ENCODE measurements at places on chromosomes 6 and 20.

DNA sequence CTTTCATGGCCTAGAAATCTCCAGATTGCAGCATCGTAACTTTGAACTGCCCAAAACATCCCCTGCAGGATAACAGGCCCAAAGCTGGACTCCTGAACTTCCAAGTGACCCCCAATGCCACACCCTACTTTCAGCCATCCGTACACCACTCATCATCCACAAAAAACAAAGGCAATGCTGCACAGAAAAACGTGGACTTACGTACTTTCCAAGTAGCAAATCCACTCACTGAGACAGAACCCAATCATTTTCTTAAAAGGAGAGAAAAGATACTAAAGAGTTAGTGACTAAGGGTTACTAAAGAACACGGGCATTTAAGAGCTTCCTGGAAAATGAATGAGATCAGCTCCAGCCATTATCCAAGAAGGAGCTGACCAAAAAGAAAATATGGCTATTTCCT is 211.0 kb downstream of the WDR27 start:
- no peaks in the 10 kb centered on the region for H3K27me3 ChIP-seq
- no peak overlapping the region for H3K4me3 ChIP-seq
- H3K27ac ChIP-seq: peak overlapping the region; percentile 27
- H3K4me1 ChIP-seq: peaks cover 21% of the 10 kb centered on the region
- H3K36me3 ChIP-seq: no peaks in the 10 kb centered on the region
- DNase-seq: no peak

- H3K4me1 ChIP-seq: no peaks in the 10 kb centered on the region
- H3K4me3 ChIP-seq: no peak overlapping the region
- H3K27ac ChIP-seq: no peak overlapping the region
- no peaks in the 10 kb centered on the region for H3K36me3 ChIP-seq
- no peaks in the 10 kb centered on the region for H3K27me3 ChIP-seq
- DNase-seq: no peak
Observed at GRCh38 chr6:130288065-130288464, 65.3 kb upstream of the SAMD3 start.

DNA sequence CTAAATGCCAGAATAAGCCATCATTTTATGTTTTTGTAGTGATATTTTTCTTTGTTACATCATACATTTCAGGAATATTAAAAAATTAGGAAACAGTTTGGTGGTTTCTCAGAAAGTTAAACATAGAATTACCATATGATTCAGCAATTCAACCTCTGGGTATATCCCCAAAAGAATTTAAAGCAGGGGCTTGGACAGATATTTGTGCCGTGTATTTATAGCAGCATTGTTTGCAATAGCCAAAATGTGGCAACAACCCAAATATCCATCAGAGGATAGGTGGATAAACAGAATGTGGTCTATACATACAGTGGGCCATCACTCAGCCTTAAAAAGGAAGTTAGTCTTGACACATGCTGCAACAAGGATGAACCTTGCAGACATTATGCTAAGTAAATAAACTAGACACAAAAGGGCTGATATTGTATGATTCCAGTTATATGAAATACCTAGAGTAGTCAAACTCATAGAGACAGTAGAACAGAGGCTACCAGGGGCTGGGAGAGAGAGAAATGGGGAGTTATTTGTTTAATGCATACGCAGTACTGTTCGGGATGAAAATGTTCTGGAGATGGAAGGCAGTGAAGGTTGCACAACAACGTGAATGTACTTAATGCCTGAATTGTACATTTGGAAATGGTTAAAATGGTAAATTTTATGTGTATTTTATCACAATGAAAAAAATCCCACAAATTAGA is 18.9 kb upstream of the TRAF3IP2 start:
- H3K36me3 ChIP-seq: no peaks in the 10 kb centered on the region
- H3K4me3 ChIP-seq: no peak overlapping the region
- no peaks in the 10 kb centered on the region for H3K27me3 ChIP-seq
- no peak for DNase-seq

- H3K27me3 ChIP-seq: no peaks in the 10 kb centered on the region
- H3K4me3 ChIP-seq: no peak overlapping the region
- no peaks in the 10 kb centered on the region for H3K36me3 ChIP-seq
- no peak for DNase-seq
- no peak overlapping the region for H3K27ac ChIP-seq
- no peaks in the 10 kb centered on the region for H3K4me1 ChIP-seq
Observed at GRCh38 chr6:110055387-110055735, 77.2 kb downstream of the GPR6 start.

DNA sequence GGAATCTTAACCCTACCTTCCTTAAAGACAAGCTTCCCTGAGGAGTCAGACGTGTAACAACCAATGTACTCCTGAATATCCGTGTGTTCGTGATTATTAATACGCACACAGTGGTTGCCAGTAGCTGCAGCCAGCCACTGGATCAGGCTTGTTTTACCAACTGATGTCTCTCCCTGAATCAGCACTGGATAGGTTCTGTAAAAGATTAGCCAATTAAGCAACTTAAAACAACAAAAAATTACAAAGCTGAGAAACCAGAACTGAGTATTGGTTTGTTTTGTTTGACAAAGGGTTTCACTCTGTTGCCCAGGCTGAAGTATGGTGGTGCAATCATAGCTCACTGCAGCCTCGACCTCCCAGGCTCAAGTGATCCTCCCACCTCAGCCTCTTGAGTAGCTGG is 69.3 kb downstream of the MDN1 start:
- no peak overlapping the region for H3K4me3 ChIP-seq
- H3K4me1 ChIP-seq: no peaks in the 10 kb centered on the region
- no peak for DNase-seq
- peaks cover 87% of the 10 kb centered on the region for H3K36me3 ChIP-seq
- no peak overlapping the region for H3K27ac ChIP-seq

DNA sequence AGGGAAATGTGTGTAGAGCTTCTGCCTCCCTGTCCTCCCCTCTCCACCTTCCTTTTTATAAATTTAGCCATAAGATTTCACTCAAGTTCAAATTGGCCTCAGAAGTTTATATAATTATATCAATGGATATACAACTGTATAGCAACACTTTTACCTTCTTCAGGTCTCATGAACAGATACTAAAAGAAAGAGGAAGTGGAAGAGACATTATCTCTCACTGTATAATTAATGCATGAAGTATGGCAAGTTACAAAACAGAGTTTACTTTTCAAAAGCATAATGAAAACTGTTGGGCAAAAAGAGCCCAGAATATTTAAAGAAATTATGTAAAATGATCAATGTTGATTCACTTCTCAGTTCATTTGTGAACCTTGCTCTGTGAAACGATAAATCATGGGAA is 99.7 kb downstream of the PDE7B start:
- no peaks in the 10 kb centered on the region for H3K36me3 ChIP-seq
- H3K27me3 ChIP-seq: no peaks in the 10 kb centered on the region
- H3K4me3 ChIP-seq: no peak overlapping the region
- no peak overlapping the region for H3K27ac ChIP-seq
- DNase-seq: no peak

GRCh38 chr6:138035070-138035469 is 72.1 kb downstream of the PERP start:
- no peaks in the 10 kb centered on the region for H3K4me1 ChIP-seq
- no peak overlapping the region for H3K27ac ChIP-seq
- no peaks in the 10 kb centered on the region for H3K27me3 ChIP-seq
- no peaks in the 10 kb centered on the region for H3K36me3 ChIP-seq
